ENCODE measurements at places on chromosomes 13 and 19.

DNA sequence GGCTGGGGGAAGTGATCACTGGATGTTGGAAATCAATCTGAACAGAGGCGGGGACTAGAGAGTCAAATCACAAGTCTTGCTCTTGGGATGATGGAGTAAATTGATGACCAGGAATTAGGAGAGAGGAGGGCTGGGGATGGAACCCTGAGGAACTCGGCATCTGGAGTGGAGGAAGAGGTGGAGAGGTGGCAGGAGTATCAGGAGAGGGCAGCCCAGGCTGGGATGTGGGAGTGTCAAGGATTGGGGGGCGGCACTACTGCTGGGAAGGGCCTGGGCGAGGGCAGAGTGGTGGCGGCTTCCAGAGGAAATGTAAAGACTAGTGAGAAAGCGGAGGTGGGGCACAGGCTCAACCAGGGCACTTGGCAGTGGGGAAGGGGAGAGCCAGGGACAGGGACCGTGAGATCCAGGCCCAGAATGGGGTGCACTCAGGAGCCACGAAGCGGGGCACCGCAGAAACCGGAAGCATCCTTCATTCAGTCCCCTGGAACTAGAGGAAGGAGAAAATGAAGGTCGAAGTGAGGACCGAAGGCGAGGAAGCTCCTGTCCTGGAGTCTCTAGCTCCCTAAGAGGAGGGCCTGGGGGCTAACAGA lies 81.2 kb upstream of the GPR183 start:
- no peak for DNase-seq

DNA sequence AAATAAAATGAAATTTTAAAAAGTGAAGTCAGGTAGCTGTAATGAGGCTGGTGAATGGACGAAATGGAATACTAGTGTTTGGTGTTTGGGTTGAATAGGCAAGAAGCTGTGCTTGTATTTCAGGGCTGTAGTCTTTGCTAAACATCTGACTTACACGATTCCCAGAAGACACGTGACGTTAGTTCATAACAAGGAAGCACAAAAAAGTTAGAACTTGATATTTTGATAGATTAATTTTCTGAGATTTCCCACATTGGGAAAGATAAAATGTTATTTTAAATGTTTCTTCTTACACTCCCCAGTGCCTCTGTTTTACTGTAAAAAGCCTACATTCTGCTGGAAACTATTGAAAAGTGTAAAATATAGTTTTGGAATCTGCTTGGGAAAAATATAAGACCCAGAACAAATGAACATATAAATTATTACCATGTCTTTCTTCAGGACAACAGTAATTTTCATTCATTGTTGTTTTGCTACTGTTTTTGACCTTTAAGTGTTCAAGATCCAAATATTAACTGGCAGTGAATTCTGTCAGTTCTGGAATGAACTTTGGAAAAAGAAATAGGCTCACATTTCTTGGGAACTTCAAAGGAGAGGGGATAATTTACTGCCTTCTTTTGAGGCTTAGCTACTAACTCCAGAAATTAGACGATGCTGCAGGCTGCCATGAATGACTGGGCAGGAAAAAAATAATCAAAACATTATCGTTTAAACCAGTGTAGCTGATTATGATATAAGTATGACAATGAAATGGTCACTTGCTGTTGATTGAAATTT lies 241.3 kb downstream of the SLITRK6 start:
- DNase-seq, result no peak

DNA sequence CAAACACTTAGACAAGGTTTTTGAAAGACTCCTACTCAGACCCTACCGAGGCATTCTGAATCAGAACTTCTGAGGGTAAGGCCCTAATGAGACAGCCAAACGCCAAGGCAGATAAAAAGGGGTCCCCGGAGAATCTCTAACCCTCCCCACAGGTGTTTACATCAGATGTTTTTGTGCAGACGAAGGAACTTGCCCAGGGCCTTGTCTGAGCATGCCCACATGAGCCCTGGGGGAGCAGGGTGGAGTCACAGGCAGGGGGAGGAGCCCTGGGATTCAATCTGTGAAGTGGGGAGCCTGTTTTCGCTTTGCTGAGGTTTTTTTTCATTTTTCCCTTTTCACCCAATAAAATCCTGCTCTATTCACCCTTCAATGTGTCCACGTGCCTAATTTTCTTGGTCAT lies 61.6 kb upstream of the MED4 start:
- DNase-seq, result no peak

- no peak for DNase-seq
Measured at GRCh38 chr13:25118378-25118905, 22.5 kb downstream of the PABPC3 start.

DNA sequence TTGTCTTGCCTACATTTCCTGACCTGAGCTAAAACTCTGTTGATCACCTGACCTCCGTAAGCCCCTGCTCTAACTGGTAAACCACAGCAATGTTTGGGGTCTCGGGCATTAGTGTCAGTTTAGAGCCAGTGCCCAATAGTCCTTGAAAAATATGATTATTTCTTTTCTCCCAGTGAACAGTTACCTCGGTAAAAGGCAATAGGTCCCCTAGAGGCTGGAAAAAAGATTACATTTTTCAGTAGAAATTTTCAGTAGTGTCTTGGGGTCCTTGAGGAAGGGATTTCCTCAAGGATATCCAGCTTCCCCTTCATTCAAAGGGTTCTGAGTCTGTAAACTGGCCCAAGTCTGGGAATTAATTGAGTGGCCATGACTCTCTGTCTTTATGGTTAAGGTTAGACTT lies 177.5 kb downstream of the SLC7A1 start:
- DNase-seq, result no peak

DNA sequence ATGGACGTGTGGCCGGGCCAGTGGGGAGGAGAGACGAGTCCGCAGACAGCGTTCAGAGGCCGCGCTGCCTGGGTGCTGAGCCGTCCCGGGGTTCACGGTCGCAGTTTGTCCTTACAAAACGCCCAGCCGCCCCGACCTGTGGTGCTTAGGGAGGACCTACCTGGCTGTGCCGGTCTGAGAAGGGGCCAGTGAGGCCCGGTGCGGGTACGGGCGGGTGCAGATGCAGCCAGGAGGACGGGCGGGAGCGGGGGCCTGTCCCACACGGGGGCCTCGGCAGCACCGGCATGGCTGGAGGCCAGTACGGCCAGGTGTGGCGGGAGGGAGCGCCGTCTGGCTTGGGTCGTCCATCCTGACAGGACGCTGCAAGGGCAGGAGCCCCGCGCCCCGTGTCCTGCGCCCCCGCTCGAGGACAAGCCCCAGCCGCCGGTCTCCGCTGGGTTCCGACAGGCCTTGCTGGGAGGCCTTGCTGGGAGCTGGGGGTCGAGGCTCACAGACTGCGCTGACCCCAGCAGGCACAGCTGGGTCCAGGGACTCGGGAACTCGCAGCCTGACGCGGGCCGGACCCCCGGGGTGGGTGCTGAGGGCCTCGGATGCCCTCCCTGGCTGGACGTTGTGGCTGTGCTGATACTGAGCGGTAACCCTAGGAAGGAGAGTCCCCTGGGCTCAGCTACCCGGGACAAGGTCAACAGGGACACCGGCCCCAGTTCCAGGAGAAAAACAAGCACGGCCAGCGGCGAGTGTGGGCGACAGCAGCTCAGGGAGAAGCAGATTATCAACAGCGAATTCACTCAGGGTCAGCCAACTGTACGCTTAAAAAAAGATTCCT lies 5.3 kb upstream of the PROZ start:
- peak; percentile 17 for DNase-seq

Measured in fibroblast of pulmonary artery (primary cell).